ENCODE measurements at places on chromosomes 2 and 18.

DNA sequence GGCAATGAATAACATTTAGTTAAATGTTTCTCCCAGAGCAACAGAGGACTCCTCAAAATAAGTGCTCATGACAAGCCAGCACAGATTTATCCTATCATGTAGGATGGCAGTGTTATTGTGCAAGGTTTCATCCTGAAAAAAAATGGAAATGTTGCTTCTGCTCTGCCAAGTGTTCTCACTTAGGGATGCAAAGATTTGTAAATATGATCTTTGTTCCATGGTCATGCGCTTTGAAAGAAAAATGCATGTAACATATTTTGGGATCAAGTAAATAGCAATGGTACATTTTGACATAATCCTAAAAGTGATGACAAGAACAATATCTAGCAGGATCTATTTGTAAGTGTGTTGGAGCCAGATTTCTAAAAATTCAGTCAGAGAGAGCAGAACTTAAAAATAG lies 229.5 kb upstream of the CCDC150 start:
- DNase-seq, result no peak

DNA sequence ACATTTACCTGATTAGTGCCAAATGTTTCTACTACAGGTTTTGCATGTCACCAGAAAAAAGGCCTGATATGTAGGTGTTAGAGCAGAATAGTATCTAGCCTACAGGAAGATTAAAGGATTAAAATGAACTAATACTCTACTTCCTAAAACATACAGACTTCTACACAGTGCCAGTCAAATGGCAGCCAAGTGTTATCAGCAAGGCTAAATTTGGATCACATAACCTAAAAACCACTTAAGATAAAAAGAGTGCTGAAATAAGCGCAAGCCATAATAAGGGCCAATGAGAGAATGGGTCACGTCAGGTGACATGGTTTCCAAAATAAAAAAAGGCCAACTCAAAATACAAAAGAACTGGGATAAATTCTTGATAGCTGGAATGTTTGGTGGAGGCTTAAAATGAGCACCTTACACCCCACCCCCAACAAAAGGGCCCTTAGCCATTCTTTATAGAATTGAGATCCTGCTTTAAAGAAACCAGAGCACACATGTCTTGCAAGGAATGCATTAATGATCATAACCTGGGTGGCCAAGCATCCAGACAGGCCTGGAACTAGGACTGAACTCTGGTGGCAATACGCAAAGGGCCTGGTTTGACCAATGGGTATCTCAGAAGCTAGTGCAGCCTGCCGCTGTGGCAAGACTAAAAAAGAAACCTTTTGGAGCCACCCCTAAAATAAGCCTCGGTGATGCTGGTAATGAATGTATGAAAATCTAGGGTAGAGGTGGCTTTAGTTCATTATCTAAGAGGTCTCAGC lies 32.4 kb downstream of the IRS1 start:
- no peak for DNase-seq

GRCh38 chr18:59324623-59324971 lies 6.1 kb upstream of the CPLX4 start:
- DNase-seq, result no peak

DNA sequence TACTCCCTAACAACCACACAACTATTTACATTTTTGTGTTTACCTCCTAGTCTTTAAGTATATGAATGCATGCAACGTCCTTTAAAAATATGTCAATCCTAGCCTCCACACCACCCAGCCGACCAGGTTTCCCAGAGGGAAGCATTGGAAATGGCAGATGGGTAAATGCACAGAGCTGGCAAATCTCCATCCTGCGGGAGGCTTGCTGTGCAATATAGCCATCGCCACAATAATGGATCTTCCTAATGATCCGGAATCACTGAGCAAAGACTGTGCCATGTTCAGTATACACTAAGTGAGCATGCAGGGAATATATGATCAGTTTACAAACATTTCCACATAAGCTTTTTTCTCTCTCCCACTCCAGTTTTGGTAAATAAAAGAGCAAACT lies 131.8 kb downstream of the NEDD4L start:
- DNase-seq, result no peak

- DNase-seq, result peak; percentile 55
These were observed 396.2 kb upstream of the HS6ST1 start for GRCh38 chr2:128714851-128715312.

DNA sequence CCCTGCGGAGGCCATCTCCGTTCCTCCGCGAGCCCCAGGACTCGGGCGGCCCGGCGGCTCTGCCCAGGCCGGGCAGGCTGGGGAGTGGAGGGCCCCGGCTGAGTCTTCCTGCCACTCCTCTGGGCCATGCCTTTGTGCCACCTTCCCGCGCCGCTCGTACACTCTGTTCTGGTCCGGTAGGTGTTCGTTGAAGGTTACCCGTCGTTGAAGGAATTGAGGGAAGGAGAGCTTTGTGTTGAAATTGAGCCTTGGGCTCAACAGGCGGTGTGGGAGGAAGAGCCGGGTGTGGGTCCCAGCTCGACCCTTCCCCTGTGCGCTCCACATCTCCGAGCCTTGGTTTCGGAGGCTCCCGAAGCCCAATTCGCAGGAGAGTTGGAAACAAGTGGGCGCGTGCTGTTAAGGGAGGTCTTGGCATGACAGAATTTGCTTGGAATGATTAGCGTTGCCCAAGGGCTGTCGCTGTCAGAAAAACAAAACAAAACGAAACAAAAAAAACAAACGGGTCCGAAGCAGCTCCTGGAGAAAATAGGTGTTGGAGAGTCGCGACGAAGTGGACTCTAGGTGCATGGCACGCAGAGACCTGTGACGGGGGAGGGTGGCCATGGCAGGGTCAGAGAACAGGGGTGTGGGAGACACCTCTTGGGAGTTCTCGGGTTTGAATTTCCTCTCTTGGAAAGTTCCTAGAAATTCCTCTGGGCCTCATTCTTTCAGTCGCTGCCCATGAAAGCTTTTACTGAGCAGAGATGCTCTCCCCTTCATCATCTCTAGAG lies 1.2 kb upstream of the MZT2A start:
- no peak for DNase-seq

DNA sequence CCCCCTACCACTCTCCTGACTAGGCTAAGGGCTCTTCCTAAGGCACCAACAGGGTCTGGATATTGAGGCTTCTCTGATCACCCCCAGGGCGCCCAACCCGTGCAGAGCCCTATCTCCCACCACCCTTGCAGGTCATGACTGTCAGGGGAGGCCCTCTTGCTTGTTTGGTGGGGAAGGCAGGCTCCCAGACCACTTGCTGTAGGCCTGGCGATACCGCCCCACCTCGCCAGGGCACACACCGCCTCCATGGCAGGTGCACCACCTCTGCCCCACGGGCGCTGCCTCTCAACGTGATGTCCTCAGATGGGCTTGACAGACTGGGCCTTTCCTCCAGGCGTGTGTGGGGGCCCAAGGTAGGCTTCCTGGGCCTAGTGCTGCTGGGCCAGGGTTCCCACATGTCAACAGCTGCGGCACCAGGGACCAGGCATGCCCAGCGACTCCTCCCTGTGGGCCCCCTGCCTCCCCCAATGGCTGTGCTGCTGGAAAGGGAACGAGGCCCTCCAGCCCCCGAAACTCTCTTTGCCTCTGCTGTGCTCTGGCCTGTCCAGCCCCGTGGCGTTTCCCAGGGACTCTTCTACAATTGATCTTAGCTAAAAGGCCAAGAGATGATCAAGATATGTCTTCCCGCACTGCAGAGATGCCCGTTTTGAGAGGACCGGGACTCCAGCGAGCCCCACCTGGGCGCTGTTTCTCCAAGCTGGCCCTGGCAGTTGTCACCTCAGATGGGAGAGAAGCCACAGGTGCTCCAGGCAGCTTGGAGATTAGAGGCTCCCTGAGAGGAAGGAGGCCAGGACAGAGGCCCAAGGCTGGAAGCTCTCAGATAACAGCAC lies 7.5 kb downstream of the NPPC start:
- no peak for DNase-seq

DNA sequence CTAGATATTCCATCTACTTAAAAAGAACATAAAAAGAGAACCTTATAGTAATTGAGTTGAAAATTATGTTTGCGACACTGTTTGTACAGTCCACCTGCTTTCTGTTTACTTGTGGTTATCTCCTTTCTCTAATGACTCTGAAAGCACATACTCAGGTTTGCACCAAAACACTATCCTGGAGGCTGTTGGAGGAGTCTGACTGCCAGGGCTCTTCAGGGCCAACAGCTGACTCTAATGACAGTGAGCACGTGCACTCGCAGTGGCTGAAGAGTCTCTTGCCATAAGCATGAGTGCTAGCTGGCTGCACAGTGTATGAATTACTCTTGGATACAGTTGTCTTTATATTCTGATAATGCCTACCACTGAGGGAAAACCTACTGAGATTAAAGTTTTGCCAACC lies 16.7 kb upstream of the GLS start:
- no peak for DNase-seq

Measured in H9 (cell line).